Activated effector memory CD4-positive, alpha-beta T cell treated with anti-CD3 and anti-CD28 coated beads, Interleukin-2, amount 50 U/mL, for 16 hours (primary cell): ENCODE measurements at places on chromosomes 1 and 21.

GRCh38 chr1:109927911-109928321 is 17.3 kb downstream of the CSF1 start:
- DNase-seq = no peak

DNA sequence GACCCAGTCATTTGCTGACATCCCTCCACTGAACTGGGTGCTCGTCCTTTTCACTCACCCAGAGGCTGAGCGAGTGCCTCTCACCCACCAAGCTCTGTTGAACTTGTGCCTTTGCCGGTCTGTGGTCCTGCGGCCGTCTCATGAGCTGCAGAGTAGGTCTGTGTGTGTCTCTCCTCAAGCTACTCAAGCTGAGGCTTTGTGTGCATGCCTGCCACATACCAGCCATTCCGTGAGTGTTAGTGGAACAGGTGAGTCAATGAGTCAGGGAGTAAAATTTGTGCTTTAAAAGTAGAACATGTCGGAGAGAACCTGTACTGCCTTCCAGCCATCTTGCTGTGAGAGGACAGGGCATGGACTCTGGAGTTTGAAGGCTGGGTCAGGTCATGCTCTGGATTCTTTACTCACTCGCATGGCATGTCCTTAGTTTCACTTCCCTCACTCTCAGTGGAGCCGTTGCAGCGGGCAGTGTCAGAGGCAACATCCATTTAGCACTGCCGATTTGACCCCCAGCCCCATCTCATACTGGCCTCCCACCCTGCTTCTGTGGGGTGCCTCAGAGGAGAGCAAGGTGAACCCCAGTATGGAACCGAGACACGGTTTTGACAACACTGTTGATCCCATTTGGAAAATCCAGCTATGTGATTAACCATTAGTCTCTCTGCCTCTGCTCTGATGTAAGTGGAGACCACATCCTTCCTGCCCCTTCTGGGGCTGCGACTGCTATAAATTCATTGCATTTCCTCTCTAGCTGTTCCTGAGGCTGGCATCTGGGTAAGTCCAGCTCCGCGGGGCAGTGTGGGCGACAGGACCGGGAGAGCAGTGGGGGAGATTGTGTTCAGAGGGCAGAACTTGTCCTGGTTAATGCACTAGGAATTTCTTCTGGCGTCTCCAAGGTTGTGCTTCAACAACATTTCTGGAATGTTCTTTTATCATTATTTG is at the start of gene NLRP3:
NLRP3 (plus strand) TSS at position 751 of the 939 bp plus-strand sequence. CDS start 2,628 bp downstream, outside the sequence.
- DNase-seq = peak; percentile 74

DNA sequence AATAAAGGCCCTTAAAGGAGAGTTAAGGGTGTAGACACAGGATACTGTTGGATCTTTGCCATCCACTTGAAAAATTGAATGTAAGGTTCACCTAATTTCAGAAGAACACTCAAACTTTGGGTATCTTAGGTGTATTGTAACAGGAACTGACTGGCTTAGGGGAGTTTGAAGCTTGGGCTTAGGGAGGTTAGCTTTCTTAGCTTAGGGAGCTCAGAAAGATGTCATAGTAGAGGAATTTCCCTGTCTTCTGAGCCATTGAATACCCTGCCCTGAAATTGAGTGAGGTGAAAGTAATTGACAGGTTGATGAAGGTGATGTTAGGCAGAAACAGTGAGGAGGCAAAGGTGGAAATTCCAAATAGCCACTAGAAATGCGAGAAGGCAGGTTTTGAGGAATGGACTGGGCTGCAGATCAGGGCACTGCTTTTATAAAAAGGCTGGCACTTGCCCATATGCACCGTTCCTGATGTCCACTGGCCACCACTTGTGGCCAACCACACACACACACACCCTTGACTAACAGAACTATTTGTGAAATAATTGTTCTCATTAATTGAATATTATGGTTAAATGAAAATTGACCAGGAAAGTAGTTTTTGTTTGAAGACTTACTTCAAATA is 16.5 kb downstream of the BACH1 start:
- no peak for DNase-seq

- DNase-seq = no peak
Measured at GRCh38 chr1:118333601-118334210, 148.7 kb upstream of the SPAG17 start.

- DNase-seq = no peak
Measured at GRCh38 chr1:93629101-93630059, 52.3 kb downstream of the BCAR3 start.

DNA sequence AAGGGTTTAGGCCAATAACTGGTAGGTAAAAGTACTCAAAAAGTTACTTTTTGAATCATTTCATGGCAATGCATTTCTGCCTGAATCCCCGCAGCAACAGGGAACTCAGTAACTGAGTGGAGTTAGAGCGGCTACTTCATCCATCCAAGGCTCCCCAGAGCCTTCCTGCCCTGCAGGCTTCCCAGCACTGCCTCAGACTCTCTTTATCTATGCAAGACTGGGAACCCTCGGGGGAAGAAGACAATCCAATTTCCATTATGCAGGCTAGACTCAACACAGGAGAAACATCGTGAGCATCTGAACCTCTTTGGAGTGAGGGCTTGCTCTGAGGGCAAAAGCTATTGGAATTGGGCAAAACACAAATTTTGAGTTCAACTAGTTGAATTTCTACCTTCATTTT is 23.1 kb downstream of the ZMYND12 start:
- DNase-seq = no peak

DNA sequence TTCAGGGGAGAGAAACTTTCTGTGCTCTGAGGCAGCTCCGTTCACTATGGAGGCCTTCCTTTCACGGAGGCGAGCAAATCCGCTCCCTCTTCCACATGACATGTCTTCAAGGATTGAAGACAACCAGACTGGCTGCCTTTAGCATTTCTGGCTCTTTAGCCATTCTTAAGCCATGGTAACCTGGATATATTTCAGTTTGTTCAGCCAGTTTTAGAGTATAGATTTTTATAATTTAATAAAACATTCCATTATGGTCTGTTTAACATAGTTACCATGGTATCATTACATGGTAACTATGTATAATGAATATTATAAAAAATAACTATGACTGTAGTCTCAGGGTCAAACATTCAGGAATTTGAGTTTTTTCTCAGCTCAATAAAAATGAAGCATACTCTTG is 54.2 kb upstream of the NFIA start:
- DNase-seq = no peak

- DNase-seq = no peak
Measured at GRCh38 chr1:6053206-6053546, 7.5 kb downstream of the KCNAB2 start.

GRCh38 chr1:6757719-6758435 is 27.4 kb upstream of the CAMTA1 start:
- no peak for DNase-seq

DNA sequence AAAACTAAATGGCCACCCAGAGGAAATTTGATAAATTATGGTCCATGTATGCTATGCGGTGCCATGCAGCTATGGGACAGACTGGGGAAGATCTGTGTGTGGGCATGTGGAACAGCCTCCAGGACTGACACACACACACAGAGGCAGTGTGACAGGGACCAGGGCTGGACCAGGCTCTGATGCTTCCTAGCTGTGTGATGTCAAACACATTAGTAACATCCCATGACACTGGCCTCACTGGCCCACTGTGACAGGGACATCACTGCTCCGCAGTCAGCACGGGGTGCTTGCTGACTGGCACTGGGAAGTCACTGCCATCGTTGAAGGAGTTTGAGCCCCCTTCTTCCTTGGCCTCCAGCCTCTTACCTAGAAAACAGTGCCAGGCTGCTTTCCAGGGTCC is 13.9 kb downstream of the RAP1GAP start:
- DNase-seq = no peak

DNA sequence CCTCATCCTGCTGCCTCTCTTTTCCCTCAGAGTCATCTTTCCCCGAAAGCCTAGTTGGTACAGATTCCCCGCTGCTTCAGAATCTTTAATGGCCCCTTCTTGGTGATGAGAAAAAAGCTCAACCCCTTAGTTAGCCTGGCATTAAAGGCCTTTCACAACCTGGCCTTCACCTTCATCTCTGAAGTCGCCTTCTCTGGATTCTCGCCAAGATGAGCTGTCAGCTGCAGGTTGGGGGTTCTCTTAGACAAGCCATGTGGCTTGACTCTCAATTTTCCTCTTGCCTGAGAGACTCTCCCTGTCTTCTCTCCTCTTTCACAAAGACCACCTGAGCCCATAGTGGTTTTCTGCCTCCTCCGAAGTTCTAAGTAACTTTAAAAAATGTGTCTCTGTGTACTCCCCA is 15.5 kb upstream of the DISC1 start:
- no peak for DNase-seq

- DNase-seq = no peak
Measured at GRCh38 chr1:59509341-59509875, 212.5 kb downstream of the FGGY start.

DNA sequence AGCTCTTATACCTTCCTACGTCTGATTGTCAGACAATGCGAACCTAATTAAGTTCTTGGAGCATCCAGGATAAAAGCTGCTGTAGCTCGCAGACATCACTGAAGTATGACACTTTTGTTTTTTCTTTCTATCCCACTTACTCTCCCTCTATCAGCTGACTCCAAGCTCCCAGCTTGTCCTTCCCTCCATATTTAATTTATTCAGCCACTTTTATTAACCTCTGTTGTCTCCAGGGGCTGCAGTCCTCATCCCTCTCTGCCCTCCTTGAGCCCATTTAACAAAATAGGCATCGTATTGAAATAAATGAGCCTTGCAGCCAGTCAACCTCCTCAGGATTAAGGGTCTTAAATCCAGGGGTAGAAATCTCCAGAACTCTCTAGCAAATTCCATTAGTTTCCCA is 7.1 kb downstream of the KIRREL1 start:
- no peak for DNase-seq

GRCh38 chr1:8162168-8162567 is 136.1 kb upstream of the ERRFI1 start:
- DNase-seq = no peak

DNA sequence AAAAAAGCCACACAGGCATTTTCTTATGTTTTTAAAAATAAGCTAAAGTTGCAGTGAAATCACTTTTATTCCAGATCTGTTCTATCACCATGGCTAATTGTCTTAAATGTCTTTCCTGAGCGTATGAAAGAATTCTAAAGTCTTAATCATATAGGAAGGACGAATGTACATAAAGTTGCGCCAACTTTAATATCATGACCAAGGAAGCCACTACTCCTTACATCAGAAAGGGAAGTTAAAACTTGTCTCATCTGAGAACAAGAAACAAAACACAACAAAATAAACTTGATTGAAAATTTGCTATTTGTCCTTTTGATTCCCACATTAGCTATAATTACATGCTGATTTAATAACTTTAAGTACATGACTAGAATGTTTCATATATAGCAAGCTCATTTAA is 26.5 kb downstream of the CNIH4 start:
- DNase-seq = no peak

DNA sequence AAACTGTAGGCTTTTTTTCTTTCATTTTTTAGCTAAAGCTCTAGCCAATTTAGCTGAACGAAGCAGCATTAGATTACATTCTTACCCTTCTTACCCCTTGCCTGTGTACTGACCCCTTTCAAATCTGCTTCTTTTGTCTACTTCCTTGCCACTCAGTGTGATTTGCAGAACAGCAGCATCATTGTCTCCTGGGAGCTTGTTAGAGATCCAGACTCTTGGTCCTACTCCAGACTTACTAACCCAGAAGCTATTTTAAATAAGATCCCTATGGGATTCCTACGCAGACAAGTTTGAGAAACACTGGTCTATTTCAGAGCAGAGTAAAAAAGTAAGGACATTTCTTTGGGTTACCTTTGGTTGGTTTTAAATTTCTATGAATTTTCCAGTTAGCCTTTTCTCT is 13.8 kb downstream of the LRRC39 start:
- no peak for DNase-seq

- DNase-seq = no peak
Measured at GRCh38 chr1:164569866-164570265, 10.9 kb downstream of the PBX1 start.

- DNase-seq = no peak
Measured at GRCh38 chr1:198970916-198971315, 332.1 kb downstream of the PTPRC start.

- DNase-seq = no peak
Measured at GRCh38 chr1:83109692-83110091, 889.2 kb downstream of the TTLL7 start.

DNA sequence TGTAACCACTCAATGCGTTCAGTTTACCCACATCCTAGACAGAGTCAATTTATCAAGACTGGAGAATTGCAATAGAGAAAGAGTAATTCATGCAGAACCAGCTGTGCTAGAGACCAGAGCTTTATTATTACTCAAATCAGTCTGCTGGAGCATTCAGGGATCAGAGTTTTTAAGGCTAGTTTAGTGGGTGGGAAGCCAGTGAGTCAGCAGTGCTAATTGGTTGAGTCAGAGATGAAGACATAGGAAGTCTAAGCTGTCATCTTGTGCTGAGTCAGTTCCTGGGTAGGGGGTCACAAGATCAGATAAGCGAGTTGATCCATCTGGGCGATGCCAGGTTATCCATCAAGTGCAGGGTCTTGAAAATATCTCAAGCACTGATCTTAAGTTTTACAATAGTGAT is 499.6 kb downstream of the MRPL39 start:
- DNase-seq = no peak

DNA sequence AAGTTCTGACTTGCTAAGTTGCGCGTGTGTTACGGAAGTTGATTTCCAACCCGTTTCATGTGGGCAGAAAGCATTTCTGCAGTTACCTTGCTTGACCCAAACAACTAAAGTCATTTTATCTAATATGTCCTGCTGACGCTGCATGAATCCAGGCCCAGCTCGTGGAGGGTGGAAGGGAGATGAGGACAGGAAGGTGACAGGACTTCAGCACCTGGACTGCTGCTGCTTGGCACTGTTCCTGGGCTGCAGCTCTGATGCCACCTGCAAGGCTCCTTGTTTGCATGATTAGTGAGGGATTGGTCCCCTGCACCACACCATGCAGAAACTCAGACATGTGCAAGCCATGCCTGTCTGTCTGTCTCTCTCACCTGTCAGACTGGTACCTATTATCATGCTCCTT is 198.4 kb downstream of the PRDM2 start:
- DNase-seq = no peak

DNA sequence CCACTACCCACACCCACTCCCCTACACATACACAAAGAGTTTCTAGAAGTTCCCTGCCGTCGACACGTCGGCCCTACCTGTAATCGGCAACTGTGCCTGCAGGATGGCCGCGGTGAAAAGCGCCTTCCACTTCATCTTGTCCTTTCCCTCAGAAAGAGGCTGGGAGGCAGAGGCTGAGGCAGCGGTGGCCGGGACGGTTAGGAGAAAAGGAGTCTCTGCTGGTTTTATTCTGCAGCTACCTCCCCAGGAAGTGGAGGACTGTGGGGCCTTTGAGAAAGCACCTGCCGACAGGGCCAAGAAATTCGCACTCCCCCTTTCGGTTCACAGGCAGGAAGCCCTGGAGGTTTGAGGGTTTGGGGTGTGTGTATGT is at the start of gene CD247:
CD247 (minus strand) TSS at position 199 of the 370 bp plus-strand sequence; CDS start at position 135, 64 bp downstream.
- peak; percentile 90 for DNase-seq
